ENCODE measurements at places on chromosomes 6 and 20.

DNA sequence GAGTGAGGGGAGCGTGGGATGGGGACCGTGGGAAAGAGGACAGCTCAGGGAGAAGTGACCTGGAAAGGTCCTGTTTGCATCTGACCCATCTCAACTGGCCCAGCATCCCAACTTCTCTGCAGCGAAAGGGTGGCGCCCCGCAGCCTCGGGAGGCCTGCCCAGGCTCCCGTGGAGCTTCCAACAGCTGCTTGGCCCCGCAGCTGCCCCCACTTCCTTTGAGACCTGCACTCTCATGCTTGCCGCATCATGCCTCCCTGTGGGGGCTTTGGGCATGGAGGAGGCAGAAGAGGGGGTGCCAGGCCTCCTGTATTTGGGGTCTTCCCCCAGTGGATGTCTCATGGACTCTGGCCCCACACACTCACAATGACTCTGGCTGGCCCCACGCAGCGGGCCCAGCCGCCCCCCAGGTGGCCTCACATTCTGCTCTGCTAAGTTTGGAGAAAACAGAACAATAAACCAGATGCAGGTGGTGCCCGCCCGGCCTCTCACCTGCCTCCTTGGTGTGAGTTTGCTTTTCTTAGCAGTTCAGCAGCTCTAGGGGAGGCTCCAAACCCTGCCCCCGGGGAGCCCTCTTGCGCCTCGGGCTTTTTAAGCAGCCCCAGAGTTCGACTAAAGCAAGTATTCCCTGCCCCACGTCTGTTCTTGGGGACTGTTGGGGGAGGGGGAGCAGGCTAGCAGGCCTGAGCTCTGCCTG, 40.7 kb downstream of the CPXM1 start:
- DNase-seq = no peak

DNA sequence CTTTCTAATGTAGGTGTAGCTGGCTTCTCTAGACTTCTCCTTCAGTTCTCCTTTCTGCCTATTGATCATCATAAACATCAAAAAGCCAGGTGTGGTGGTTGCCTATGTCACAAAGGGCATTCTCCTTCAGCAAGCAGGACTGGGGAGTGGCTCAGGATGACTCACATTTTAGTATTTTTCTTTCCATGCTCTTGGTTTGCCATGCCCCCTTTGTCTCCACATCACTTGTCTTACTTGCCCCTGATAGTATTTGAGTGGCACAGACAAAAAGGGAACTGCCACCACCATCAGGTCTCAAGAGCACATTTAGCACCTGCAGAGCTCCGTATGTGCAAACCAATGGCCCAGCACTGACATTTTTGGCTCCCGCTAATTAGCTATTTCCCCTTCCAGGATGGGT, 698.8 kb downstream of the DHX35 start:
- no peak for DNase-seq

DNA sequence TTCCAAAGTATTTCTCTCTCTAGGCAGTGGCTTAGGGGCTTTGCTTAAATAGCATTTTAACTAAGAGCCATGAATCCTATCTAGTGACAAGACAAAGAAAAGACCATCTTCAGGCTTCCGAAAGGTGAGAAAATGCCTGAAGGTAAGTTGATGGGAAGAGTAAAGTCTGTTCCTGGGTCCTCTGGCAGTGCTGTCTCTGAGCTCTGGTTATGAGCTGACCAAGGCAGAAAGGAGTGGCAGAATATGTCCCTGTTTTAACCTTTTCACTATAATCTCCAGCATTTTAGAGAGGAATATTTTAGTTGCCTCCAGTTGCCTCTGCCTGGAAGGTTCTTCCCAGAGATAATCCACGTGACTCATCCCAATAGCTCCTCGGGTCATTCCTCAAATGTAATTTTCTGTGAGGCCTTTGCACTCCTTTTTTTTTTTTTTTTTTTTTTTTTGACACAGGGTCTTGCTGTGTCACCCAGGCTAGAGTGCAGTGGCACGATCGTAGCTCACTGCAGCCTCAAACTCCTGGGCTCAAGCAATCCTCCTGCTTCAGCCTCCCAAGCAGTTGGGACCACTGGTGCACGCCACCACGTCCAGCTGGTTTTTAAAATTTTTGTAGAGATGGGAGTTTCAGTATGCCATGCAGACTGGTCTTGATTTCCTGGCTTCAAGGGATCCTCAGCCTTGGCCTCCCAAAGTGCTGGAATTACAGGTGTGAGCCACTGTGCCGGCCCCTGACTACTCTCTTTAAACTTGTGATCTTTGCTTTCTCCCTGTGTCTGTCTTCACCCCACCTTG, 3.7 kb upstream of the ARMH2 start:
- DNase-seq = no peak

- no peak for DNase-seq
Measured at GRCh38 chr6:138817799-138818198, 21.9 kb downstream of the ECT2L start.

DNA sequence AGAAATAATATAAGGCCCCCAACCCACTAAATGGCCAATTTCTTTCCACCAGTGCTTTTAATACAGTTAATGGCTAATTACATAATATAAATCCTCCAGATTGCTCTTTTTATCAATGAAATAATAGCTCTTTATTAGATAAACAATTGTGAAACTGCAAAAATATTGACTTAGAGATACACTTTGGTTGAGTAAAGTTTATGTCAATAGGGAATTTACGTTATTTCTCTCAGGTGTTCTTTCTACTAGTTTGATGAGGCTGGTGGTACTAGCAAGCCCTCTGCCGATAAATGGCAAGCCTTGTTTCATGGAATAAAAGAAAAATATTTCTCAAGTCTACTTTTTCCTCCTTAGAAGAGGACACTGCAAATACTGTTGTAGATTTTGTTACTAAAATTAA, 18.9 kb downstream of the RFX6 start:
- DNase-seq = no peak

DNA sequence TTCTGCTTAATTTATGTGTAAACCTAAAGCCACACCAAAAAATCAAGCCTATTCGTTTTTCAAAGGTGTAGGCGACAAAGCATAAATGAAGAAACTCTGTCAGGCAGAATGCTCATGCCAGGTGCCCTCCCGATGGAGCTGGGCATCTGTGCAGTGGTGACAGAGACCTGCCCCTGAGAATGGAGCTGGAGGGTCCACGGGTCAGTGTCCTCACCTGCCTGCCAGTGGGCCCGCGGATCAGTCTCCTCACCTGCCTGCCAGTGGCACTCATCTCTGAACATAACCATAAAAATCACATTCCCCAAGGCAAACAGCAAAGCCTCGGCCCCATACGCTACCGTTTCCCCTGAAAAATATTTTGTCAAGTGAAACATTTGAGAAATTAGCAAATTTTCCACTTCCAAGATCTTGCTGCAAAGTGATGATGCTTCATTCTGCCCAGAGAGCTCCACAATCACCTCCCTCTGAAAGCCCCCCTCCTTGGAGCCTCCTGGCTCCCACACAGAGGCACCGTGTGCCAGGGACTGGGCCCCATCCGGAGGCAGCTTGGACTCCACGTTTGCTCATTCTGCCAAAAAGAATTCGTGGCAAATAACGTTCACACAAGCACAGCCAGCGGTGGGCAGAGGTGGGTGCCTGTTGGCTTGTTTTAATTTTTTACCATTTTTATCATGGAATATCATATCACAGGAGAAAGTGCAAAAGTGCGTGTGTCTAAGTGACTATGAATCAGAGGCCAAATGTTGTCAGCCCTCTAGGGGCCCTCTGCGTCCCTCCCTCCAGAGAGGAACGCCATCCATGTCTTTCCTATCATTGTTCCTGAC, 88.8 kb downstream of the YTHDF1 start:
- DNase-seq = no peak

DNA sequence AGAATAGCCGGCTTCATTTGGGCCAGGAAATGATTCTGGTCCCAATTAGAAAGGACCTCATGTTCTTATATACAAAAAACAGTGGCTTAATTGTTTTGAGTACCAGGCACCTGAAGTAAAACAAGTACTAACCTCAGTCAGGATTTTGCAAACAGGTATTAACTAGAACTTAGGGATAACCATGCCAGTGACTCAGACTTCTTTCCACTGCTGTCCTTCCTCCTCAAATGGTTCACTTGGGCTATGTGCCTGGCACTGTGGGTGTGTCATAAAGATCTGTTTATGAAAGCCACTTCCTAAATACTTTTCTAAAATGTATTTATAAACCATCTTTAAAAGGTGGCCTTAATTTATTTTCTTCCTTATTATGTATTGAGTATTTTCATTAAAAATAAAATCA, 10.7 kb downstream of the CLDN20 start:
- DNase-seq = no peak

- no peak for DNase-seq
Measured at GRCh38 chr6:124226396-124226795, 422.7 kb downstream of the NKAIN2 start.

- DNase-seq = no peak
Measured at GRCh38 chr20:35446356-35447078, 8.5 kb upstream of the GDF5 start.

- DNase-seq = no peak
Measured at GRCh38 chr20:61765081-61765870, 300.4 kb downstream of the TAF4 start.

GRCh38 chr6:51129043-51129442, 310.4 kb downstream of the TFAP2B start:
- no peak for DNase-seq

DNA sequence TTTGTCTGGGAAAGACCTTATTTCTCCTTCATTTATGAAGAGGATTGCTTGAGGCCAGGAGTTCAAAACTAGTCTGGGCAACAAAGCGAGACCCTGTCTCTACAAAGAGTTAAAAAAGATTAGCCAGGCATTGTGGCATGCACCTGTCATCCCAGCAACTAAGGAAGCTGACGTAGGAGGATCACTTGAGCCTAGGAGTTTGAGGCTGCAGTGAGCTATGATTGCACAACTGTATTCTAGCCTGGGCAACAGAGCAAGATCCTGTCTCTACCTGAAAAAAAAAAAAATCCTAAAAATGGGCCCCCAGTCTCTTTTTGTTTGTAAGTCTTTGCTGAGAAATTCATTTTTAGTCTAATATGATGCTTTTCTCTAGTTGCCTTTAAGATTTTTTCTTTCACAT, 29.2 kb upstream of the EIF2S2 start:
- DNase-seq = no peak

Data from activated CD4-positive, alpha-beta T cell treated with anti-CD3 and anti-CD28 coated beads for 4 hours (primary cell).